Right renal pelvis (tissue), 4 donors: ENCODE measurements at places on chromosomes 6 and 20. TPM values are rescaled to one million over a fixed set of nuclear protein-coding genes. Genes with fewer than 3 reads are reported as not detected.

The GATA5 gene
- polyA plus RNA-seq: 7.1 TPM

DNA sequence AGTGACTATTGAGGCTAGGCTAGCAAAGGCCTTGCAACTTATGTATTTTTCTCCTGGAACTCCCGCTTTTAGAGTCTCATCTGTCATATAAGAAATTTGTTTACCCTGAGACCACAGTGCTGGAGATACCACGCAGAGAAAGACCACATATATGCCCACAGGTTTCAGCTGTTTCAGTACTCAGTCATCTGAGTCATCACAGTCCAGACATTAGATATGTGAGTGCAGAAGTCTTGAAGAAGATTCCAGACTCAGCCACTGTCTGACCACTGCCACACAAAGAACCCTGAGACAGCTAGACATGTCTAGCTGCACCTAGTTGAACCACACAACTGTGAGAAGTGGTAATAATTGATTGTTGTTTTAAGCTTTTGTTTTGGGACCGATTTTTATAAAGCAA, 648.3 kb downstream of the EPM2A start:
- DNase-seq: no peak

- no peak for DNase-seq
Measured at GRCh38 chr20:47887477-47888080, 102.3 kb upstream of the SULF2 start.

- DNase-seq: no peak
Measured at GRCh38 chr20:51623255-51623654, 80.7 kb upstream of the NFATC2 start.

DNA sequence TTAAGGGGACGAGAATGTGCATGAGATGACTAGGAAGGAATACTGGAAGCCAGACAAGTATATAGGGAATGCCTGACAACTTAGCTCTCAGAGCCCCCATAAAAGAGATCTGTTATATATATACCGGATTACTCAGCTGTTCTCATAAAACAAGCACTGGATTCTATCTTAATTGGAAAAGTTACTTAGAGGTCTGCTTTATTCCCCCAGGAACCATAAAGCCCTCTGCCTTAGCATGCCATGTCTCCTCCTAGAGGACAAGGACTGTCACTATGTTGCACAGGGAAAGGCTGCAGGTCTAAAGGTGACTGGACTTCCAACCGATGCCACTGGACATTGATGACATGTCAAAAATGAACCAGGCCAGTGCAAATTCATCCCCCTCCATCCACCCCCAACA, 6.4 kb downstream of the EXOC2 start:
- no peak for DNase-seq

GRCh38 chr20:46671866-46672542, 17.2 kb downstream of the TP53RK start:
- DNase-seq: no peak

- no peak for DNase-seq
Measured at GRCh38 chr6:169958510-169958909, 207.1 kb downstream of the ERMARD start.

- no peak for DNase-seq
Measured at GRCh38 chr20:52349806-52350205, 158.2 kb upstream of the ZFP64 start.

DNA sequence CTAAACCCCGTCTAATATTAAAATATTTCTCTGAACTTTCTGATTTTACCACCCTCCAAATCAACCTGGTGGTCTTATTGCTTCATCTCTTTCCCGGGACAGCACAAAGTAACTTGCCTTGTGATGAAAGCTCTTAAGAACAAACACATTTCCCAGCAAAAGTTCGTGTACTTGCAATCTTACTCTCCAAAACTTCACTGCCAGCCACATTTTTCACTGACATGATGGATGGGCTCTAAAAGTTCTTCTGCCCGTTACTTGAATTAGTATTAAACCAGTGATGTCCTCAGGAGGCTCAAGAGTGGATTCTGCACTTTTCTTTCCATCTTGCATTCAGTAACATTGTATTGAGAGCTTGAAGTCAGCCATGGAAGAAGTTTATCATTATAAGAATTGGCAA, 731.6 kb upstream of the GJE1 start:
- DNase-seq: no peak
